PC-3 (cell line): ENCODE measurements at places on chromosomes 2 and 18. TPM values are rescaled to one million over a fixed set of nuclear protein-coding genes. Genes with fewer than 3 reads are reported as not detected.

Gene DAPL1
- not detected in 2 replicates for total RNA-seq

Gene CNTNAP5
- not detected in 2 replicates for total RNA-seq

Gene ALPG
- total RNA-seq: 0.12 and 0.18 TPM in 2 replicates

Gene SERPINB11
- not detected in 2 replicates for total RNA-seq

DNA sequence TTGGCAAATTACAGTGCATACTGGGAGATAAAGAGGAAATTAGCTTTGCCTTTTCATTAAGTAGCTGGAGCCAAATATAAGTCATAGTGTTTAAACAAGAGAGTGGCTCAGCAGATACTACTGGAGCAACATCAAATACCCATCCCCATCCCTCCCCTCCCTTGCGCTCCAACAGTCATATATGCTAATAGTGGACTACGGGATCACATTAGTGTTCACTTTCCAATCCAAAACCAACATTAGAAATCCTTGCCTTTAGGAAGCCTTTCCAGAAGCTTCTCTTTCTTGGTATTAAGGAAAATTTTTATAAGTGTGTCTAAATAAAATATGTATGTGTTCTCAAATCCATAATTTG lies 1669.3 kb downstream of the SUCLG1 start:
- peaks cover 33% of the 10 kb centered on the region for H3K4me1 ChIP-seq
- H3K27ac ChIP-seq: peak overlapping the region; percentile 79
- no peaks in the 10 kb centered on the region for H3K36me3 ChIP-seq
- peak overlapping the region; percentile 42; the same call in 1 of the 2 replicates for H3K4me3 ChIP-seq
- no peaks in the 10 kb centered on the region for H3K27me3 ChIP-seq
- peak; percentile 49 for DNase-seq

- no peak overlapping the region for H3K4me3 ChIP-seq
- H3K36me3 ChIP-seq: no peaks in the 10 kb centered on the region
- no peak overlapping the region for H3K27ac ChIP-seq
- no peaks in the 10 kb centered on the region for H3K4me1 ChIP-seq
Measured at GRCh38 chr2:235449568-235449967, 44.3 kb upstream of the AGAP1 start.

- DNase-seq: no peak
- no peaks in the 10 kb centered on the region for H3K36me3 ChIP-seq
- H3K4me3 ChIP-seq: no peak overlapping the region
- H3K27ac ChIP-seq: no peak overlapping the region
- H3K4me1 ChIP-seq: peaks cover 40% of the 10 kb centered on the region
Measured at GRCh38 chr2:71781695-71782228, 328.4 kb downstream of the DYSF start.

DNA sequence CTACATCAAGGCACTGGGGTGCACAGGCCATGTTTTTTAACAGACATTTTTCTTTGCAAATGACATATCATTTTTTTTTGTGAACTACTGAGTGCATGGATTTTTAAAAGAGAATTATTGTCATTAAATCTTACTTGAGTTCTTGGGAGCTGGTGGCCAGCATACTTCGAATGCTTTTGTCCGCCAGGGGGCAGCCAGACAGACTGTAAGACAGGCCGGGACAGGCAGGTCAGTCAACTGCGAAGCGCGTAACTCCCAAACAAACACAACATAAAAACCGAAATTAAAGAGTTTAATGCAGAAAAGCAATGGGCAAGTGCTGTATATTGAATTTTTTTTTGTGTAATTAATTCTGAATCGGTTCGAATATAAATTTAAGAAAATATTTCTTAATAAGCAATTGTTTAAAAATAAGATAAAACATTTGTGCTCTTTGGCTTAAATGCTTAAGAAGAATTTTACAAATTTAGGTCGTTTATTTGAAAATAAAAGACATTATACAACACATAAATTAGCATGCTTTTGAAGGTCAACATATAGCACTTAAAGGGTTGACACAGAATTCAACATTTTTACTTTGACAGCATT lies 142.2 kb upstream of the PXDN start:
- no peak overlapping the region for H3K4me3 ChIP-seq
- H3K4me1 ChIP-seq: no peaks in the 10 kb centered on the region
- H3K27ac ChIP-seq: no peak overlapping the region

GRCh38 chr2:44335806-44336538 lies 25.3 kb downstream of the PREPL start:
- no peak overlapping the region for H3K4me3 ChIP-seq
- no peaks in the 10 kb centered on the region for H3K4me1 ChIP-seq
- H3K27ac ChIP-seq: no peak overlapping the region
- DNase-seq: no peak
- no peaks in the 10 kb centered on the region for H3K27me3 ChIP-seq

DNA sequence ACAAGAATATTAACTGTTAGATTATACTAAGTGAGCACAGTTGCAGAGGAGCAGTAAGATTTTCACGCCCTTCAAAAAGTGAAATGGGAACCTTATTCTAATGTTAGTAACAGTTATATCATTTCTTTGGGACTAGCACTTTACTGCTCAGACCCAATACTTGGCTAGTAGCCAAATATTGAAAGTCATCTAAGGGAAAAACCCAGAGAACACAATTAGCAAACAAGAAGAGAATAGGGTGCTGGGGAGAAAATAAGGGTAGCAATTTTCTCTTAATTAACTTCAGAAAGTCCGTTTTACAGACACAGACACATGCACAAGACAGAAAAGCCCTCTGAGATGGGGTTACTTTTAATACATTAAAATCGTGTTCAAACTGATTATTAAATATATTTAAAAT lies 71.8 kb downstream of the ID2 start:
- H3K27me3 ChIP-seq: no peaks in the 10 kb centered on the region
- DNase-seq: no peak
- H3K27ac ChIP-seq: no peak overlapping the region

- H3K4me1 ChIP-seq: peaks cover 6% of the 10 kb centered on the region
- H3K27ac ChIP-seq: no peak overlapping the region
- H3K36me3 ChIP-seq: no peaks in the 10 kb centered on the region
- no peaks in the 10 kb centered on the region for H3K27me3 ChIP-seq
- DNase-seq: peak; percentile 67
- H3K4me3 ChIP-seq: no peak overlapping the region
Measured at GRCh38 chr2:85273738-85274731, 53.8 kb downstream of the TGOLN2 start.
